ENCODE measurements at places on chromosomes 12 and 14.

DNA sequence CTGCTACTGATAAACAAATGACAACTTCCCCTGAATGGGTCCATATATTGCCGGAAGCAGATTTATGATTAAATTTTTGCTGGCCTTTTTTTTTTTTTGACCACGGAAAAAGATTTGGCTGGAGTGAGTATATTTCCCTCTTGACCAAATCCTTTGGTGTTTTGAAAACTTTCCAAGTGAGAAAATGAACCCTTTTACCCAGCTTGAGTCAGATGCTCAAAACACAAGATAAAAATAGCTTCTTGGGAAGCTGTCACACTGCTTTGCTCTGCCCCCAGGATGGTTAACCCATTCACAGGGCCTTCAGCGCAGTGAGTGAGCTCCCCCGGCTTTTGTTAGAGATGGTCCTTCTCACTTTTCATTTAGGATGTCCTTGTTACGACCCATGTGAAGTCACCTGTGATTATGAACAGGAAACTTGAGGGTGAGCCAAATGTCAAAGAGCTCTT is 224.3 kb downstream of the PELI2 start:
- no peak for DNase-seq

- no peak for DNase-seq
Measured at GRCh38 chr12:50647031-50647430, 116.9 kb upstream of the ATF1 start.

DNA sequence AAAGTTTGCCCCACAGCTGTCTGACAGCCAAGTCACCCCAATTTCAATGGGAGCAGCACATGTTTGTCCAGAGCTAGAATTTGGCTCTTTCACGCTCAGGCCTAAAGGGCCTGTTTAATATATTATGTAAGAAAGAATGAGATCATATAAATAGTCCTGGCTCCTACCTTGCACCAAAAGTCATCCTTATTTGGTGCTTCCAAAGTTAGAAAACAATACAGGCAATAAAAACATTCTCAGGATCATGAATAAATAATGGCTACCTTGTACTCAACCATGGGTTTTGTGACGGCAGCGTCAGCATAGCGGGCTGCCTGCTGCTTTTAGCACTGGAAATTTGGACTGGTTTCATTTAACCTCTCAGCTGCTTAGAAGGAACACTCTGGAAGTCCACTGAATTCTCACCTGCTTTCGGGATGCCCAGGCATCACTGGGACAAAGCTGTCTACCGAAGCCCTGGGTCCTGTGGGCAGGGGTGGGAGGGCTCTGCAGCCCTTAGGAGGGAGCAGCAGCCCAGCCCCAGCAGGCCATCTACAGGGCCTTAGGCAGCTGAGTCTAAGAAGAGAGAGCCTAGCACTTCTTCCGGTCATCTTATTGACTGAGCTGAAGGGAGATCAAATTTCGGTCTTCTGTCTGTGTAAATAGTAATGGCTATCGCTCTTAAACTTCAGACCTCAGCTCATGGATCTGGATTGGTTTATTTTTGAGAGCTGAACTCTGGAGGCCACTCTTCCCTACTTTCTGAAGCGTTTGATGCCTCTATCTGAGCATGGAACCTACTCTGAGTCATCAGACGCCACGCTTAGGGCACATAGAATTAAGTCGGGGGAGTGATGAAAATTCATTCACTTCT is 106.5 kb downstream of the SAMD4A start:
- DNase-seq = no peak

- no peak for DNase-seq
Measured at GRCh38 chr14:83355609-83356008, 1822.0 kb upstream of the SEL1L start.

- DNase-seq = no peak
Measured at GRCh38 chr14:37697489-37698121, 102.2 kb downstream of the TTC6 start.

DNA sequence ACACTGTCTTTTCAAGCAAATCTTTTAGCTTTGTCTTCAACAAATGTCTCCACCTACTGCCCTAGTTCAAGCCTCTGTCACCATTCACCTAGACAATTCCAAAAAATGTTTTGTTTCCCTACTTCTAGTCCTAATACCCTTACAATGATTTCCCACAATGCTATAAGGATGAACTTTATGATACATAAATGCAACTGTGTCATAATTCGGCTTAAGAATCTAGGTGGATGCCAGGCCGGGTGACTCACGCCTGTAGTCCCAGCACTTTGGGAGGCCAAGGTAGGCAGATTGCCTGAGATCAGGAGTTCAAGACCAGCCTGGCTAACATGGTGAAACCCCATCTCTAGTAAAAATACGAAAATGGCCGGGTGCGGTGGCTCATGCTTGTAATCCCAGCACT is 20.7 kb upstream of the CREBL2 start:
- DNase-seq = no peak

DNA sequence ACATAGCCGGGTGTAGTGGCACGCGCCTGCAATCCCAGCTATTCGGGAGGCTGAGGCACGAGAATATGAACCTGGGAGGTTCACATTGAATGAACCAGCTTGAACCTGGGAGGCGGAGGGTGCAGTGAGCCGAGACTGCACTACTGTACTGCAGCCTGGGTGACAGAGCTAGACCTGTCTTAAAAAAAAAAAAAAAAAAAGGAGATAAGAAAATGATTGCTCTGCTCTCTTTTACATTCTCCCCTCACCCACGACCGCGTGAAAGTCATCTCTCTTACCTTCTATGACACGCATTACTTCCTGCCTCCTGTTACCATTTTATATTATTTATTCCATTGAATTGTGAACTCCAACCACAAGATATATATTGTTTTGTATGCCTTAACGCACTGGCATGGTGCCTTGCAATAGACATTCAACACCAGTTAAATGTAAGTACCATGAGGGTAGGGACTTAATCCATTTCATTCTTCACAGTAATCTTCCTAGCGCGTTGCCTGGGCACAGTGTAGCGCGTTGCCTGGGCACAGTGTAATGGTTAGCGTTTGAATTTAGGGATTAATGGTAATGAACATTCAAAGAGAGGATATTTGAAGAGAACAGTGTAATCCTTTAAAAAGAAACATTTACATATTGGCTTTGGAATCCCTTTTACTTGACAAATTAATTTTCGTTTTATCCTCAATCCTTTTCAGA is 2.7 kb downstream of the RAP1B start:
- DNase-seq = peak; percentile 81

DNA sequence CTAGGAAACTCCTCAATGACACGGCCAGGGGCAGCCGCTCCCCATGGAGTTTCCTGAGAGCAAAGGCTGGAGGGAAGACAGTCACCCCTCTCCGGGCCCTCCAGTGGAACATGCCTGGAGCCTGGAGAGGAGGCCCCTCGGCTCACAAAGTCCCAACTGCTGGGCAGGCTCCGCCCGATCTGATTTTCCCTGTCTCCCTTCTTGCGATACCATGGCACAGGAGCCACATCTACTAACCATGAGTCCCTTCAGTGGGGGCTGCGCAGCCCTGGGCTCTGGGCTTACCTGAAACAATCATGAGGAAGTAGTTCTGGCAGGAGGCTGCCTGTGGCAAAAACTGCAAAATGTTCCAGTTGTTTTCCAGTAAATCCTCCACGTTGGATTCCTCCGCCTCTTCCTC is 15.3 kb downstream of the P2RX2 start:
- no peak for DNase-seq

DNA sequence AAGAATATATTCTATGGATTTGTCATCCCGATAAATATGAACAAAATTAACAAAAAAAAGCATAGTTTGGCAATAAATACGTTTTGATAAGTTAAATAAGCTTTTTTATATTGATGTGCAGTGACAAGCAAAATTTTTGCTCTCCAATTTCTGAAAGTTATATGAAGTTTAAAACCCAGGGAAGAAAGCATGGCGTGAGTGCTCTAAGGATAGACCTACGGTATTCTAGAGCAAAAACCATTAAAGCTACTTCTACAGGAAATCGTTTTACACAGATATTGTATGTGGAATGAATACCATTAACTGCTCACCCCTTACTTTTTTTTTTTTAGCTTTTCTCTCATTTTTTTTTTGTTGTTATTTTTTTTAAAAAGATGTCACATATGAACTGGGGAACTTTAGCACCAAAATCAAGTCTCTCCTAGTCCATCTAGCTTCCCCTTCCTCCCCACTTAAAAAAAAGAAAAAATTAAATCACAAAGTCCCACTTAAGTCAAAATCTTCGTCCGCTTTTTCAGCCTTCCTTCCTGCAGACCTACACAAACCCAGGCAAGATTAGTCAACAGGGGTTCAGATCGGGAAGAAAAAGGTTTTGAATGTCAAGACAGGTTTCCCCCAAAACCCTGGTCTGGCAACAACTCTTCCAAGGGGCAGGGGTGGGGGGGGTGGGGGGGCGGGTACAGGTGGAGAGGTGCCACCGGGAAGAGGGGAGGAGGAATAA is 4.4 kb downstream of the ZFP36L1 start:
- DNase-seq = no peak

DNA sequence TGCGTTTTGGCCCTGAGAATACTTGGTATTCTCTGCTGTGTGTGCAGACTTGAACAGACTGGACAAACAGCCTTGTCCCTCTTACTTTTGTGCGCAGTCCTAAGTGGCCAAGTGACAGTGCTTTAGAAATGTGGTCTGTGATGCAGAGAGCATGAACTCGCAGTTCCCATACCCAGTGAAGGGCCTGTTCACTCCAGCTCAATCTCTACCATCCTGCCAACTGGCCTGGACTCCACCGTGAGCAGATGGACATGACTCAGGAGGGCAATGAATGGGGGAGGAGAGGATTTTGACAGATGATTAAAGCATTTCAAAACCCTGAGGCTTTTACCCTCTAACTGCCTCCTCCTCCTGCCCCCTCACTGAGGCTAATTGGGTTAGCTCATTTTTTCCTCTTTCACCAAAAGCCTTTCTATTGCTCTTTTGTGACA is 62.5 kb upstream of the PYGL start:
- no peak for DNase-seq

DNA sequence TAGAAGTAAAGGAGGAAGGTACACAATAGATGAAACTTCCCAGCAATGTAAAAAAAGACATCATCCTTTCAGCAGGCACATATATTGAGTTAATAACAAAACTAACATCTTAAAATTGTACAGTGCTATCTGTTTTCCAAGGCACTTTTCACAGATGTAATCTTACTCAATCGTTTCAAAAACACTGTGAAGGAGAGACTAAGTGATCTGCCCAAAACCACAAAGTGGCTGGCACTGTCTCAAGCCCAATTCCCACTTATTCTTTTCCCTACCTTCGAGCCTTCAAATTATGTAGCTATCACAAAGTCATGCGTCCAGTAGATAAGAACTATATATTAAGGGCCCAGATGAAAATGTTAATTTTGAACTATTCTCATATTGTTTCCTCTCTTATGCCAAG is 193.6 kb upstream of the RASSF8 start:
- no peak for DNase-seq

GRCh38 chr12:92488735-92489134 is 214.1 kb upstream of the PLEKHG7 start:
- DNase-seq = no peak

- DNase-seq = no peak
Measured at GRCh38 chr14:78172428-78172827, 2.3 kb downstream of the NRXN3 start.

DNA sequence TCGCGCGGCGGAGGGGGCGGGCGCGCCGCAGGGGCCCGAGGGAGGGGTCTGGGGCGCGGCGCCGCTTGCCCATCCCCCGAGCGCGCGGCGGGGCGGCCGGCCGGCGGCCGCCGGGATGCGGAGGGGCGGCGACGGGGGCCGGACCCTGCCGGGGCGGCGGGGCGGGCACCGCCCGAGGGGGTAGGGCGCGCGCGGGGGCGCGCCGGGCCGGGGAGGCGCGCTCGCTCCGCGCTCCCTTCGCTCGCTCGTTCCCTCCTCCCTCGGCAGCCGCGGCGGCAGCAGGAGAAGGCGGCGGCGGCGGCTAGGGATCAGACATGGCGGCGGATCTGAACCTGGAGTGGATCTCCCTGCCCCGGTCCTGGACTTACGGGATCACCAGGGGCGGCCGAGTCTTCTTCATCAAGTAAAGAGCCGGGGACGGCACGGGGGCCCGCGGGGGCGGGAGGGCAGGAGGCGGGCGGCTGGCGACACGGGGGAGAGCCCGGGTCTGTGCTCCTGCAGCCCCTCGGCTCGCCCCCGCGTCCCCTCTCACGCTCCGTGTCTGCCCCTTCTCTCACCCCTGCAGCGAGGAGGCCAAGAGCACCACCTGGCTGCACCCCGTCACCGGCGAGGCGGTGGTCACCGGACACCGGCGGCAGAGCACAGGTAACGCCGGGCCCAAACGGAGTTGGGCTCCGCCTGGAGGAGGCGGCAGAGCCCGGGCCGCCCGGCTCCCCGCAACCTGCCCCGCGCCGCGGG is at the start of gene PLEKHA5:
TSS of gene PLEKHA5 (plus strand) at position 248 of the 738 bp plus-strand sequence. CDS start at position 315, 67 bp downstream.
- DNase-seq = peak; percentile 76

DNA sequence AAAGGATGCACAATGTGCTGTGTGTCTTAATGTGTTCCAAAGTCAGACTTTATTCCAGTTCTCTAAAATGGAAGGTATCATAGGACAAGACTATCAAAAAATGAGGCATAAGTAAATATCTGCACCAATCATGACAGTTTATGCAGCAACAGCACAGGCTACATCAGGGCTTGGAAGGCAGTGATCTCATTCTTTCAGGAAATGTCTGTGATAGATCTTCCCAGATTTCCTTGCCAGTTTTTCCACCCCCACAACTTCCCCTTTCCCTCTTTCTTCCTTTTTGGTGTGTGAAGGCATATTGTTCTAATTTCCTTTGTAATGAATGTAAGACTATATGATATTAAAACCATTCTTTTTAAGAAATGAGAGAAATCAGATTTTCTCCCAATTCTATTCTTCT is 326.7 kb downstream of the ATP23 start:
- DNase-seq = no peak

All from activated CD4-positive, alpha-beta T cell treated with anti-CD3 and anti-CD28 coated beads, Interleukin-2, amount 10 ng/mL, durations not matched to agents 24 days and 14 days (primary cell).